Activated CD8-positive, alpha-beta memory T cell treated with anti-CD3 and anti-CD28 coated beads for 24 hours (primary cell): ENCODE measurements at places on chromosomes 11 and 22.

DNA sequence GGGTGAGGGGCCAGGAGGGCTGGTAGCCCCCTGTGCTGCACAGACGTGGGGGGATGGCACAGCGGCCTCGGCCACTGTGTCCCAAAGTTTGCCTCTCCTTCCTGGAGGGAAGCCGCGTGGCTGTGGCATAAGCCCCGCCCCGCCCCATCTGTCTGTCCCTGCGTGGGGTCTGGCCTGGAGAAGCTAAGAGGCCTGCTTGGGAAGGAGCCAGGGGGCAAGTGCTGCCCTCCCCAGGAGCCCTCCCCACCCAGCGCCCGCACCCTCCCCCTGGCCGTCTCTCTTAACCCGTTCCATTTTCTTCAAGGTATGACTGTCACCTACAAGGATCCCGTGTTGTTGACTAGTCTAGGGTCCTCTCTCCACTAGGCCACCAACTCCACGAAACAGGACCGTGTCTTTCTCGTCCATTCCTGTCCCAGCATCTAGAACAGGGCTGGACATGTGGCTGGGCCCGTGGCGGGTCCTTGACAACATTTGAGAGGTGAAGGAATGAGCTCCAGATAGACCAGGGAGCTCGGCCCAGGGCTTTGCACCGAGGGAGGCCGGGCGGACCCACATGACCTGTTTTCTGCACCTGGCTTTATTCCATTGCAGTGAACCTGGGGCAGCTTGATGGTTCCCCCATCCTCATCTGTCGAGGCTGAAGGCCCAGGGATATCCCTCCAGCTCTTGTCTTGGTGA is 428.0 kb downstream of the TBC1D22A start:
- no peak for DNase-seq

- DNase-seq: no peak
Measured at GRCh38 chr11:44582641-44583352, 17.3 kb downstream of the CD82 start.

- DNase-seq: no peak
Measured at GRCh38 chr11:2797121-2797711, 88.4 kb downstream of the CDKN1C start.

GRCh38 chr11:31643857-31644256 is 134.3 kb downstream of the ELP4 start:
- no peak for DNase-seq

- DNase-seq: no peak
Measured at GRCh38 chr22:32888976-32889375, 87.5 kb downstream of the TIMP3 start.

- DNase-seq: no peak
Measured at GRCh38 chr11:19976281-19976941, 183.9 kb downstream of the DBX1 start.

- DNase-seq: no peak
Measured at GRCh38 chr11:64344787-64345186, 4.8 kb downstream of the CCDC88B start.

DNA sequence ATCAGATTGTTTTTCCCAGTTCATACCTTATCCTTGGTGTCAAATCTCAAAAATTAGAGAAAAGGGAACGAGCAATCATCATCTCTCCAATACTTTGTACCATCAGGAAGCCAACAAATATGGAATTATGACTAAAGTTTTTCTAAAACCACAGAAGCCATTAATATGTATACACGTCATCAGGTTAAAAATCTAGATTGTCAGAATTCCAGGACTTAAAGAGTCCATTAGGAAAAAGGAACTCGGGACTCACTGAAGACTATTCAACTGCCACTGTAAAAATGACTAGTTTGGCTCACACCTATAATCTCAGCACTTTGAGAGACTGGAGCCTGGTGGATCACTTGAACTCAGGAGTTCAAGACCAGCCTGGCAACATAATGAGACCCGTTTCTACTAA is 344.4 kb upstream of the LRRC4C start:
- no peak for DNase-seq

DNA sequence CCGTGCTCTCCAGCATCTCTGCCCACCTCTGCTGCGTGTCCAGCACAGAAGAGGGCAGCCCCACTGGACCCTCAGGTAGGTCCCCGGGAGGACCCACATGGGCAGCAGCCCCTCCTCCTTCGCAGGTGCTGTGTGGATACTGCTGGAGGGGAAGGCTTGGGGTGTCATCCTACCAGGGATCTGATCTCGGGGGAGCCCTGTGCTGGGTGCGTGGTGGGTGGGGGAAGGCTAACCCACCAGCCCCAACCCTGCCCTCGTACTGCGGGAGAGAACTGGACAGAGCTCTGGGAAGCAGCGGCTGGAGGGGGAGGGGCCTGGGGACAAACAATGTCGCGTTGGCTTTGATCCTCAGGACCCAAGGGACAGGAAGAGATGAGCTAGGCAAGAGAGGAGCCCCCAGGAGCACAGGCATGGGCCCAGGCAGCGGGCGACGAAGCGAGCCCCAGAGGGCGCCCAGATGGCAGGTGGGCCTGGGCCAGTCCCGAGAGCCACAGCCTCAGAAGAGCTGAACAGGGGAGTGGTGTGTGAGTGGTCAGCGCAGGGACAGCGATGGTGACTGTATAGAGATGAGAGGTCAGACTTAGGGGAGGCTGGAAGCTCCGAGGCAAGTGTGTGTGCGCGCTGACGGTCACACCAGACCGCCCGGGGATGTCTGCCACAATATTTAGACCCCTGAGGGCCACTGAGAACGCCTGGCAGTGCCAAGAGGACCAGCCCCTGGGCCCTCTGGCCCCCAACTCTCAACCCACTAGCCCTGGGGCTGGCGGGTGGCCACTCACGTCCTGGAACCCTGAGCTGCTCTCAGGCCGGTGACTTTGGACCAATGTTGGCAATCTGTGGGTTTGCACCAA is 1.4 kb upstream of the PIM3 start:
- no peak for DNase-seq

DNA sequence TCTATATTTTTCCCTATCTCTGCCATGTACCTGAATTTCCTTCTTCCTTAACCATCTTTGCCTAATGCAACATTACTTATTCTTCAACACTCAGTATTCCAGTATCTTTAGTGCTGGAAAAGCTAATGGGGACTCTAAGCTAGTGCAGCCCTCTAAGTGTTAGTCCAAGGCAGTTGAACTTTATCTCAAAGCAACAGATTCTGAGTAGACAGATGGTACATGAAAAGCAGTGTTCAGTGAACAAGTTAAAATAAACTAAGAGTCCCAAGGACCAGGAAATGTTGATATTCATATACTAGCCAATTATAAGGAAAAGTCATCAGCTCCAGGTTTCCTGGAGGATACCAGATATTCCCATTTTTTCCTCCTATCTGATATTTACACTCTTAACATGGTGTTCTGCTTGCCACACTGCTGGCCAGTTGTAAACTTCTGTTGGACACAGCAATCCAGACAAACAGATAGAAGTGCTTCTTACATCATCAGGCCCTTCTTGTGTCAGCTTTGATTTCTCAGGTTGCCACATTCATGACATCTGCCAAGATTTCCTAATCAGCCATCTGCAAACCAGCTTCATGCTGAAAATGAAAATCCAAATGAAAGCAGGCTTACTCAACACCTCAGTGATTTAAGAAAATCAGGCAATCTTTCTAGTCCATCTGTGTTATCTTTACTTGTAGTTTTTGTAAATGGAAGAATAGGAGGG is 255.9 kb upstream of the POU2AF2 start:
- no peak for DNase-seq

GRCh38 chr11:109514313-109515018 is 92.5 kb downstream of the C11orf87 start:
- no peak for DNase-seq

- peak; percentile 78 for DNase-seq
Measured at GRCh38 chr22:27801202-27801615, 347 bp downstream of the MN1 start.

GRCh38 chr22:29625090-29625825 is 21.8 kb downstream of the NF2 start:
- no peak for DNase-seq

GRCh38 chr22:38653741-38654140 is 2.5 kb downstream of the FAM227A start:
- DNase-seq: no peak

GRCh38 chr22:42090596-42091454 is at the start of gene NDUFA6:
NDUFA6 (minus strand) TSS chr22:42090772; CDS start chr22:42090744, 28 bp downstream.
- peak; percentile 97 for DNase-seq

DNA sequence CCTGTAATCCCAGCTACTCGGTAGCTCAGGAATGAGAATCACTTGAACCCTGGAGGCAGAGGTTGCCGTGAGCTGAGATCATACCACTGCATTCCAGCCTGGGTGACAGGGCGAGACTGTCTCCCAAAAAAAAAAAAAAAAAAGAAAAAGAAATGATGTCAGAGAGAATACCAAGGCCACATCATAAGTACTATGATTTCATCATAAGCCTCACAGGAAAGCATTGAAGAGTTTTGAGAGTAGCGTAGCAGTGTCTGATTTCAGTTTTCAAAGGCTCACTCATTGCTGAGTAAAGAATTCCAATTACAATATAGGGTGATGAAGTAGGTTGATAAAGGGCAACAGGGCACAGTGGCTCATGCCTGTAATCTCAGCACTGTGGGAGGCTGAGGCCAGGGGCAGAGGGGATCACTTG is 88.8 kb downstream of the MRTFA start:
- DNase-seq: no peak

GRCh38 chr11:1746511-1746931 is 3.9 kb downstream of the IFITM10 start:
- no peak for DNase-seq

- no peak for DNase-seq
Measured at GRCh38 chr22:19218541-19219233, 40.2 kb upstream of the SLC25A1 start.

DNA sequence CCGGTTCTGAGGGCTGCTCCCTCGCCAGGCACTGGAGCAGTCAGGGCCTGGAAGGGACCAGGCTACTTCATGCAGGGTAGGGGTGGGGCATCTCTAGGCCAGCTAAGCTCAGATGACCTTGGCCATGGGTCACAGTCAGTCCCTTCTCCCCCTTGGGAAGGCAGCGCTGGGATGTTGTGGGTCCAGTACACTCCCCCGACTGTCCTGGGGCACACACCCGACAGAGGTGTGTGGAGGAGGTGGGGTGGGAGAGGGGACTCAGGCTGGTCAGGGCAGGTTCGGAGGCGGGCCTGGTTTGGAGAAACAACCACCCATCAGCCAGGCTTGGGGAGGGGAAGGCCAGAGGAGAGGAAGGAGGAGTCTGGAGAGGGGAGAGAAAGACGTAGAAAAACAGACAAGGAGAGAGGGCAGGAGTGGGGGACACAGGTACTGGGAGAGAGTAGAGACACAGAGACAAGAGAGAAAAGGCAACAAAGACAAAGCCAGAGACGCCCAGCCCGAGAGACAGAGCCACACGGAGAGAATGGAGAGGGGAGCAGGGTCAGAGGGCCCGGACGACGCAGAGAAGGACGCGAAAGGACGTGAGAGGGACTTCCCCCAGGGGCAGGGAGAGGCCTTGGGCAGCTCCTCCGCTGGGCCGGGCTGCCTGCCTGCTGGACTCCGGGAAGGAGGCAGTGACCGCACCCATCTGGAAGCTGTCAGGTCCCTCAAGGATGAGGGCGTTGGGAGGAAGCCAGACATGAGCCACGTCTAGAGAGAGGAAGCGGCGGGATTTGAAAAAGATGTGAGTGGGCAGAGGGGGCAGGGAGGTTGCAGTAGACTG is 30.6 kb upstream of the TSKU start:
- no peak for DNase-seq

DNA sequence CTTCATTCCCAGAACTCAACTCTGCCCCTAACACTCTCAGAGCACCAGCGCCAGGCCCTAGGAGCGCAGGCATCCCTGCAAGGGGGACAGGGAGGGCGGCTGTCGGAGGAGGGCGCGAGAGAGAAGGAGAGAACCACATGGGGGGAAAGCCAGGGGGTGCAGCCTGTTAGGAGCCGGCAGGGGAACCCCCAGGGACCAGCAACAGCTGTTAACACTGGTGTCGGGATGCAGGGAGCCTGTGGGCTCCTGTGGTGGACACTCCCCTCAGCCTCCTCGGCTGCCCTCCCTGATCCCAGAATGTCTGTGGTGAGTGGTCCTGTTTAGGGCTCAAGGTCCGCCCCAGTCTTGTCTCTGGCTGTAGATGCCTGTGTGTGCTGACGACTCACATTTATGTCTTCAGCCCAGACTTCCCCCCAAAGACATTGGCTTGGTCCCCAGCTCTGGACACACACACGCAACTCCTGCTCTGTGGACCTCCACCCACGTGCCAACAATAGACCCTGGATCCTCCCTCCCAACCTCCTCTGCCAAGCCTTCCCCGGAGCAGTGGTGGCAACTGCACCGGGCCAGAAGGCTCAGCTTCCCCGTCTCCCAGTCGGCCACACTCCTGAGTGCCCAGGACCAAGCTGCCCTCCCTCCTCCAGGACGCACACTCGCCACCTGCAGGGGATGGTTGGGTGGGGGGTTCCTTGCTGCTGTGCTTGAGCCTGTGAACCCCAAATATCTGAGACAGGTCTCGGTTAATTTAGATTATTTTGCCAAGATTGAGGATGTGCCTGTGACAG is 817 bp upstream of the IFITM5 start:
- no peak for DNase-seq

- DNase-seq: no peak
Measured at GRCh38 chr11:12512132-12512531, 134.8 kb downstream of the PARVA start.

DNA sequence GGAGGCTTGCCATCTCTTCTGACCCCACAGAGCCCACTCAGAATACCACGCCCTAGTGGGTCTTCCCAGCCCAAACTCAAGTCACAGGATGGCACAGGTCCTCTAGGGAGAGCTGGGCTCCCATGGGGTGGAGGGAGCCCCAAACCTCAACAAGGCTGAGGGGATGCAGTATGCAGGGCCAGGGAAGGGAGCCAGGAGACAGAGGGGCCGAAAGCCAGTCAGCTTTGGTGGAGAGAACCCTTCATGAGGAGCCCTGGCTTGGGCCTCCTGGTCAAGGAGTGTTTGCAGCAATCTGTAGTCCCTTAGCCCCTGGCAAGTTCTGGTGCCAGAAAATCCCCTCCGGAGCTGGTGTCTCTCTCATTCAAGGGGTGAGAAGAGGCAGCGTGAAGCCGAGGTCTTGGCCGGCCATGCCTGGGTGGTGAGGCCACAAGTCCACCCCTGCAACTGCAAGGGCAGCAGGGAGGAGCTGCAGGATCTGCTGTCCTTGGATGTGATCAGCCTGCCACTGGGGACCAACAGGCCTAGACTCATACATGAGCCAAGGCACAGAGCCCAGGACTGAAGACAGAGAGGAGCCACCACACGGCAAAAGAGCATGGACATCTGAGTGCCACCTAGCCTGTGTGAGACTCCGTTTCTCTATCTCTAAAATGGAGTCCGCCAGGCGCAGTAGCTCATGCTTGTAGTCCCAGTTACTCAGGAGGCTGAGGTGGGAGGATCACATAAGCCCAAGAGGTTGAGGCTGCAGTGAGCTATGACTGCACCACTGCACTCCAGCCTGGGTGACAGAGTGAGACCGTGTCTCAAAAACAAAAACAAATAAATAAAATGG is 24.1 kb downstream of the NEAT1 start:
- peak; percentile 54 for DNase-seq

GRCh38 chr22:48096851-48097665 is 1334.6 kb downstream of the TBC1D22A start:
- DNase-seq: peak; percentile 52

- DNase-seq: no peak
Measured at GRCh38 chr11:76786016-76786415, 2.9 kb downstream of the TSKU start.

DNA sequence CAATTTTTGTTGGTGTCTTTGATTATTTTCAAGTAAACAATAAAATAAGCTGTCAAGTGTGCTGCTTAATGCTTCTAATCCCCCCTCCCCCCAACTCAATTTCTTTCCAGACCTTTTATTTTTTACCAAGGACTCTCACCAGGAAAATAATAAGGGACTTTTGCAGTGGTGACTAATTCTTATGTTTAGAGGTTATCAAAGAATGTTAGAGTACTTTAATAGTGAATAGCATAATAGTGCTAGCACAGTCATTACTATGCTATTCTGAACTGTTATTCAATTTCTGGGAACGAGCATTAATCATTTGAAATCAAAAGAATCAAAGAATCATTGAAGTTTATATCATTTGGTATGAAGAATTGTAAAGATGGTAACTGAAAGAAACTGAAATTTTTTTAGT is 251.4 kb downstream of the DDX10 start:
- DNase-seq: no peak
